ENCODE measurements at places on chromosomes 13 and 19.

DNA sequence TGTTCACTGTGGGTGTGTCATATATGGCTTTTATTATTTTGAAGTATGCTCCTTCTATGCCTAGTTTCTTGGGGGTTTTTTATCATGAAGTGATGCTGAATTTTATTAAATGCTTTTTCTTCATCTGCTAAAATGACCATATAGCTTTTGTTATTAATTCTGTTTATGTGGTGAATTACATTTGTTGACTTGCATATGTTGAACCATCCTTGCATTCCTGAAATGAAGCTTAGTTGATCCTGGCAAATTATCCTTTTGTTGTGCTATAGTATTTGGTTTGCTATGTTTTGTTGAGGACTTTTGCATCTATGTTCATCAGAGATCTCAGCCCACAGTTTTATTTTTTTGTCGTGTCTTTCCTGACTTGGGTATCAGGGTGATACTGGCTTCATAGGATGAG lies 12.1 kb downstream of the GPC6 start:
- DNase-seq, result no peak

DNA sequence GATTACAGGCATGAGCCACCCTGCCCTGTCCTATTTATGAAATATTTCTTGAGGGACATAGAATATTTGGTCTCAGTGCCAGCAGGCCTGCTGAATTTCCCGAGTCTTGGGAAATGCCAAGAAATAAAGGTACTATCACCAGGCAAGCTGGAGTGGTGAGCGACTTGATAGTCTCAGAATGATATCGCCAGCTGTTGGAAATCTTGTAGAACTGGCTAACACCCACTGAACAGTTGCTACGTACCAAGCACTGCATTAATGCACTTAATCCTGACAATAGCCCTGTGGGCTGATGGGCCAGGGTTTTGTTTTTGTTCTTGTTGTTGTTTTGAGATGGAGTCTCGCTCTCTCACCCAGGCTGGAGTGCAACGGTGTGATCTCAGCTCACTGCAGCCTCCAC lies 42.2 kb upstream of the MRI1 start:
- no peak for DNase-seq

- peak; percentile 64 for DNase-seq
Measured at GRCh38 chr19:18292462-18292809, 11.0 kb upstream of the JUND start.

DNA sequence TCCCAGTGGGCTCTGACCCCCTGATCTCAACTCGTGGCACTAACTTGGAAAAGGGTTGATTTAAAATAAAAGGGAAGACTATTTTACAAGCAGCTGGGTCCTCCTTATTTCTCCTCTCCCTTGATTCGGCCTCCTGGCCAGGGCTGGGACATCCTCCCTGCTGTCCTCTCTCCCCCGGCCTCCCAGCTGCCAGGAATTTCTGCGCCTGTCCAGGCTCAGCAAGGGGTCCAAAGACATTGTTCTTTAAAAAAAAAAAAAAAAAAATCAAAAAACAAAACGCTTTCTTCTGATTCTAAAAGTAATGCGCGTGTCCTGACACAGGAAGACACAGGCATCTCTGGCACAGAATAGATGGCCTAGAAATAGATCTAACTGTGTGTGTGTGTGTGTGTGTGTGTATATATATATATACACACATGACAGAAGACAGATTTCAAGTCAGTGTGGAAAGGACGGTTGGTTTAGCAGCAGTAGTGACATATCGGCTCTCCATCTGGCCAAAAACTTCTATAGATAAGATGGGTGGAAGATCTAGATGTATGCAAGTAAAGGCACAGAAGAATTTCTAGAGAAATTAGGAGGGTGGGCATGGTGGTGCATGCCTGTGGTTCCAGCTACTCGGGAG lies 12.3 kb upstream of the LENG8 start:
- no peak for DNase-seq

- DNase-seq, result no peak
Measured at GRCh38 chr13:81379183-81379582, 1038.3 kb upstream of the SPRY2 start.

- no peak for DNase-seq
Measured at GRCh38 chr13:48486836-48487235, 46.0 kb downstream of the RCBTB2 start.

DNA sequence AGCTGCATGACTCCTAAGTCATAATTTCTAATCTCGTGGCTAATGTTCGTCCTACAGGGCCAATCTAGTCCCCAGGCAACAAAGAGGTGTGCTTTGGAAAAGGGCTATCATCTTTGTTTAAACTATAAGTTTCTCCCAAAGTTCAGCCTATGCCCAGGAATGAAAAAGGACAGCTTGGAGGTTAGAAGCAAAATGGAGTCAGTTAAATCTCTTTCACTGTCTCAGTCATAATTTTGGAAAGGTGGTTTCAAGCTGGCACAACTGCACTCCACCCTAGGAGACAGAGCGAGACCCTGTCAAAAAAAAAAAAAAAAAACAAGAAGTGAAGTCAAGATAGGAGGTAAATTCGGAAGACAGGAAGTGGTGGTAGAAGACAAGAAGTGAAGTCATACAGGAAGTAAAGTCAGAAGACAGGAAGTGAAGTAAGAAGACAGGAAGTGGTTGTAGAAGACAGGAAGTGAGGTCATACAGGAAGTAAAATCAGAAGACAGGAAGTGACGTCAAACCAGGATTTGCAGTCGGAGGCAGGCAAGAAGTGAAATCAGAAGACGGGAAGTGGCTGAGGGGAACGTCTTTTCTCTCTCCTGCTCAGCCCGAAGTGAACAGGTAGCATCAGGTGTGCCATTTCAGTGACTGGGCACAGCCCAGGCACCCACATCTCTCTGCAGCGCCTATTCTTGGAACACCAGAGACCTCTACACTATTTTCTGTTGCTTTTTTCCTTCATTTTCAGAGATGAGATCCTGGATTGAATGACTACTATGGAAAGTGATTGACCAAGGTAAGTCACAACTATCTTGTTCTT lies 32.2 kb downstream of the GP6 start:
- peak; percentile 61 for DNase-seq

DNA sequence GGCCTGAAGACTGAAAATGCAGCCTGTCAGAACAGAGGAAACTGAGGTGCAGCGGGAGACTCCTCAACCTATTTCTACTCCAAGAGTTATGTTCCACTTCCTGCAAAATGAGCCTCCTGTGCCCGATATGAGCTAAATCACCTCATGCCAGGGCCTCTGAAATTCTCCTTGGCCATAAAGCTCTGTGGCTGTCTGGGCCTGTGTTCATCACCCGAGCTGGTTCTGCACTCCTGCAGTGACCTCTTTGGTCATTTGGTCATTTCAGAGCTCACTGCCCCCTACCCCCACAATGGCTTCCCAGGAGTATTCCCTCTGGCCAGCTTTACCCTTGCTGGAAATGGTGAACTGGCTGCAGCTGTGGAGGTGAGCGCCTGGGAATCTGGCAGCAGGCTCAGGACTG lies 51.7 kb upstream of the SERPINE3 start:
- no peak for DNase-seq

DNA sequence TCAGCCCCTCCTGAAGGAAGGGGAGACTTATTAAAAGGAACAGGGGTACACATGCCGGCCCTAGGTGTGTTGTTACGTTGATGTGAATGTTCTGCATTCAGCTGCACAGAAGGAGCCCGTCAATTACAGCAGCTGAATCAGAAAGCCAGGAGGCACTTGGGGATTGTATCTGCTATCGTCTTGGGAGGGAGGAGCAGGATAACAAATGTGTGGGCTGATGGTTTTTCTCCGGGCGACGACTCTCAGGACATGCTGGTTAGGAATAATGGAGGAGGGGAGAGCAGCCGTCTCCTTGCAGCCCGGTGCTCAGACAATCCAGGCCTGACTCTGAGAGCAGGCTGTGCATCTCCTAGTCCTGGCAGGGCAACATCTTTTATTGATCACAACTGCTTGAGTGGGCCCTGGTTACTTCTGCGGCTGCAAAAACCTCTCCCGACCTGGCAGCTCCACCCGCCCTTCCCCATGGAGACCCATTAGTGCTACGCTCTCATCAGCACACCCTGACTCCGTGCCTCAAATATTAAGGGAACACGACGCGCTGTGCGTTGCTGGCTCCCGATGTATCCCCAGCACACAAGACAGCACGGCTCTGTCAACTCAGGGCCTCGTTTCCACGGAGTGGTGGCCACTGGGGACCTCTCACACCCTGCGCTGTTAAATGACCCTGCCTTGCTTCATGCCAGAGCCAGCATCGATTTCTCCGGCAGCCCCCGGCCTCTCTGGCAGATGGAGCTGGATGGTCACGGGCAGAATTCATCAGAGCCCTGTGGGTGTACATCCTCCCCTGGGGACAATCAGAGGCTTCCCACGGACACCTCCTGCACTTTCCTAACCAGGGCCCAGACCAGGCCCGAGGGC lies 25.3 kb downstream of the PEPD start:
- no peak for DNase-seq

DNA sequence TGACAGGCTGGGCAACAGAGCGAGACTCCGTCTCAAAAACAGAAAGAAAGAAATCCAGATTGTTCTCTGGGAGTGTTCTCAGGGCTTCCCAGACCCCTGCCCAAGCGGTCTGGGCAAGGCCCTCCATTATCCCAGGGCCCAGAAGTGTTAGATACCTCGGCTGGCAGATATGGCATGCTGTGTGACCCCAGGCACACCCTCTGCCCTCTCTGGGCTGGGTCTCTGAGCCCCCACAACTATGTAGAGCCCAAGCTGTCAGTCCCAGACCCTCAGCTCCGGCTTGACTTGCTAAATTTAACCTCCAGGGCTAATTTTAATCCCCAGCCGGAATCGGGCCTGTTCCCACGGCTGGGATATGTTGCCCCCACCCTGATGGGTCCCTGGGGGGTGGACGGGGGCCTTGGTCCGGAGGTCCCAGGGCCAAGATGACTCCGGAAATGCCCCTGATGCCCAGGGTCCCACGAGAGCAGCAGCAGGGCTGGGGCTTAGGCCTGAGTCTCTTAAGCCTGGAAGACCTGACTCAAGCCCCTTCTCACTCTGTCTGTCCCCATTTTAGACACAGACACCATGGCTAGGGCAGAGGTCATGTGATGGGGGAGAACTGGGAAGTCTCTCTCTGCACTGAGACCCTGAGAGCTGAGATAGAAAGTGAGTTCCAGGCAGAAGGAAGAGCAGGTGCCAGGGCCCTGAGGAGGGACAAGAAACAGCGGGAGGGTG lies 14.5 kb upstream of the TMEM161A start:
- DNase-seq, result no peak

DNA sequence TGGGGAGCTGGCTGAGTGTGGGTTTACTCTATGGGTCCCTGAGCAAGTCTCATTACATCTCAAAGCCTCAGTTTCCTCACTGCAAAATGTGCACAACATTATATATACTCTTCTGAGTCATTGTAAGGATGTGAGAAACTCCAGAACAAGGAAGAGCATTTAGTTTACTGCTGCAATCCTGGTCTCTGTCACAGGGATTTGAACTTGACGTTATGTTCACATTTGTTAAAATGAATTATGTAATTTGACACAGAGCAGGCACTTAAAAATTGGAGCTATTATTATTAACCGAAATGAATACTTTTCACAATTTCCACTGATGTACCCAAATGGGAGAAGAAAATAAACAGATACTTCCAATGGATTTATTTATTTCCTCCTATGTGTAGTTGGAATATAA lies 101.0 kb downstream of the STARD13 start:
- no peak for DNase-seq

GRCh38 chr19:50724522-50725217 lies 1.5 kb downstream of the CLEC11A start:
- DNase-seq, result peak; percentile 97

DNA sequence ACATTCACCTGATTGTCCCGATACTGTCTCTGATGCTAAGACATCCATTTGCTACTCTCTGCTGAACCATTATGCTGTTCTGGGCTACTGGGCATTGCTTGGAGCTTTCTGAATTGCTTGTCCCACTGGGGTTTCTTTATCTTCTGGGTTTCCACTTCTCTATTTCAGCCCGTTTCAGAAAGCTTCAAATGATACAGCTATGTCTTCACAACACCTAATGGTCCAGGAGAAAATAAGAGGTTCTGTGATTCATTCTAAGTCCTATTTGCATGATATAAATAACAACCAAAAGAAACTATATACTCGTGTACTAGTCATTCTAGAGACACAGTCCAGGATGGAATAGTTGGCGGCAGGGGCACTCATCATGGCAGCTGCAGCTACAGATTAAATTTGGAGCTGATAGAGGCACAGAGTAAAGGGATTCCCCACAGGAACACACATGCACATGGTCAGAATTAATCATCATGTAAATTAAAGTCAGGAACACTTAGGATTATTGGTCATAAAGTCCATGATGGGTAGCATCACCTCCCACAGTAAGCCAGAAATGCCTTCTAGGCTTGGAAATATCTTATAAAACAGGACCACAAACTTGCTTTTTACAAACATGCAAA lies 33.3 kb upstream of the SCEL start:
- no peak for DNase-seq

DNA sequence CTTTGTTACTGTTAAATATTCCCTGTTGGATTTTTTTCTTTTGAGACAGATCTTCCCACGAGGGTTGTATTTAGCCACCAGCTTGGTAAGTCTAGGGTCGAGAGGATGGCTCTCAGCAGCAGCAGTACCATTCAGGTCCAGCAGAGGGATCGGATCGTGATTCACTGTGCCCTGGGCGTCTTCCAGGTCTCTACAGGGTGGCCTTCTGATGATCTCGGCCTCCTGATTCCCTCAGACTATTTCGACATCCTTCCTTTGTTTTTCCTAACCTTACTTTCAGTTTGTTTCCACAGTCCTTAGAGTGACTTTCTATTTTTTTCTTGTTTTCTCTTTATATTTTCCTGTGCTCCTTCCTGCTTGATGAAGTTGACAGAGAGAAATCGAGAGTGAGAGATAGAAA lies 1436.9 kb downstream of the UQCRFS1 start:
- no peak for DNase-seq

DNA sequence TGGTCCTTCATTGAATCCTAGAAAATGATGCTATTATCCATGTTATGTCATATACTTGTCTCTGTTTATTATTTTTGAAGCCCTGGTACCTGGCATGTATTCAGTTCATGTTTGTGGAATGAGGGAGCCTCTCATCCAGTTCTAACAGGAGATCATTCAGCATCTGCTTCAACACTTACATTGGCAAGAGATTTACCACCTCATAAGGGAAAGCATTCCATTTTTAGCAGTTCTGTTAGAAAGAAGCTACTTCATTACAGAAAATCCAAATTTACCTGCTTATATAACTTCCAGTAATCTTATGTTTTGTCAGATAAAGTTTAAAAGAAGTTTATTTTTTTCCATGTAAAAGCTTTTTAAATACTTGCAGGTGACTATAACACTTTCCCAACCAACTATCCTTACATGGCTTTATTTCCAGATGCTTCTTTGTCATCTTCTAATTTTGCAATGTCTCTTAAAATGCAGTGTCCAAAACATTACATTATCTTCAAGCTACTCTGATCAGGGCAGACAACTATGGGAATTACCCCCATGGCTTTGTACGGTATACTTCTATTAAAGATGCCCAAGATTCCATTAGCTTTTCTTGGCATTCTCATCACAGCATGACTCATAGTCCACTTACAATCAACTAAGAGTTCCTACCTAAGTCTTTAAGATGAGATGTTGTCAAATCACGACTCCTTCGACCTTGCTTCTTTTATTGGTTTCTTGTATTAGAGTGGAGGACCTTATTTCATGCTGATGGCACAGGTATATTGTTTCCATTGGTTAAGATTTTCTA lies 262.1 kb downstream of the PCDH9 start:
- DNase-seq, result no peak
